ENCODE measurements at places on chromosomes 3 and 15. TPM values are rescaled to one million over a fixed set of nuclear protein-coding genes. Genes with fewer than 3 reads are reported as not detected.

Gene STRC
- total RNA-seq = 1.0 TPM

Gene CNOT10
- total RNA-seq = 53.1 TPM

Gene CRBN
- 23.0 TPM for total RNA-seq

Gene PRC1
- total RNA-seq = 125 TPM

Gene CACNA1D
- 0.26 TPM for total RNA-seq

Gene ZFAND6
- 57.6 TPM for total RNA-seq

Gene MAP1A
- total RNA-seq = 0.09 TPM

Gene CPLX3
- total RNA-seq = not detected

Gene JMJD7
- 13.3 TPM for total RNA-seq

Gene AGBL1
- not detected for total RNA-seq

Gene TMEM41A
- 15.3 TPM for total RNA-seq

Gene ARL6
- 4.7 TPM for total RNA-seq

Gene ARGFX
- not detected for total RNA-seq

Gene CCDC39
- total RNA-seq = not detected

All from MCF 10A (cell line).